ENCODE measurements at places on chromosomes 3 and 15. TPM values are rescaled to one million over a fixed set of nuclear protein-coding genes. Genes with fewer than 3 reads are reported as not detected.

Gene CYP1A1
- 2.2 TPM for total RNA-seq

Gene GOLGA8M
- total RNA-seq, result 1.9 TPM

Gene ADGRG7
- total RNA-seq, result 0.13 TPM

Gene MYH15
- not detected for total RNA-seq

Gene ATP8B4
- 9.2 TPM for total RNA-seq

Gene CORO2B
- total RNA-seq, result 8.9 TPM

Gene DET1
- 11.5 TPM for total RNA-seq

Gene ALDH1A2
- 22.4 TPM for total RNA-seq

Gene STARD9
- 31.1 TPM for total RNA-seq

Gene IL16
- total RNA-seq, result 25.2 TPM

Gene SLC28A2
- not detected for total RNA-seq

Gene OR5K2
- not detected for total RNA-seq
